Renal pelvis (tissue), 12 donors: ENCODE measurements at places on chromosomes 1 and 21. TPM values are rescaled to one million over a fixed set of nuclear protein-coding genes. Genes with fewer than 3 reads are reported as not detected.

DNA sequence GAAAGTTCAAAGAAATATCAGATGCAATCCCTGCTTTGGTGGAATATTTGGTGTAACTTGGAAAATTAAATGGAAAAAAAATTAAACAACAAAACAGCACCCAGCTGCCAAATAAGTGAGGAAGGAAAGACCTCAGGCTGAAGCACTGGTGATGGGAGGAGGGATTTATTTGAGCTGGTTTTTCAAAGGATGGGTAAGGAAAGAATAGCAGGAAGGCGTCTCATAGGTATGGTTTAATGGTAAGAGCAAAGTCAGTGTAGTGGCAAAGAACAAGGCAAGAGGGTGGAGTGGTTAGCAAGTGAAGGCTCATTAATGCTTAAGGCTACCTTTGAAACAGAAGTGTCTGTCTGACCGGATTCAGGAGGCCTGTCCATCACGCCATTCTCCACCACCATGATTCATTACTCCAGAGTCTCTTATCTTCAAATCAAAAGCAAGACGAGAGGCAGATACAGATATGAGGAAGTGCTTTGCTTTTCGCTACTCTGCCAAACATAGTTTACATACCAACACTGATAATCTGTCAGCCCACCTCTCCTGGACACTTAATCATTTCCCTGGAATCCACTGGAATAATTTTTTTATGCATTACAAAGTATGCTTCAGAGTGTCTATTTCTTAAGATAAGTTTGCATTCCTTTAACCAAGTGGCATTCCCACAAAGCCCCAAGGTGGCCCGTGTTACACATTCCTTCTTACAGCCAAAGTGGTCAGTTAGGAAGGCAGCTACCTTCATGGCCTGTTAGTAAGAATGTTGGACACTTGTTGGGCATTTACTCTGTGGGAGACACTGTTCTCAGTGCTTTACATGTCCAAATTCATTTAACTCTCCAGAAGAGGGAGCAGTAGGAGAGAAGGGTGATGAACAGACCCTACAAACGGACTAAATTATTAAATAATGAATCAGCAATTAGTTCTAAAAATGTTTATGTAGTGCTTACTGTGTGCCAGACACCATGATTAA is 146.6 kb downstream of the ROR1 start:
- DNase-seq = no peak

Gene GJA5
- 22.6 TPM for polyA plus RNA-seq

GRCh38 chr21:45085700-45086099 is 11.3 kb downstream of the ADARB1 start:
- no peak for DNase-seq

Gene CHRM3
- polyA plus RNA-seq = 7.6 TPM

Gene CXADR
- polyA plus RNA-seq = 28.6 TPM

GRCh38 chr1:64499966-64500365 is 30.0 kb downstream of the CACHD1 start:
- DNase-seq = no peak

DNA sequence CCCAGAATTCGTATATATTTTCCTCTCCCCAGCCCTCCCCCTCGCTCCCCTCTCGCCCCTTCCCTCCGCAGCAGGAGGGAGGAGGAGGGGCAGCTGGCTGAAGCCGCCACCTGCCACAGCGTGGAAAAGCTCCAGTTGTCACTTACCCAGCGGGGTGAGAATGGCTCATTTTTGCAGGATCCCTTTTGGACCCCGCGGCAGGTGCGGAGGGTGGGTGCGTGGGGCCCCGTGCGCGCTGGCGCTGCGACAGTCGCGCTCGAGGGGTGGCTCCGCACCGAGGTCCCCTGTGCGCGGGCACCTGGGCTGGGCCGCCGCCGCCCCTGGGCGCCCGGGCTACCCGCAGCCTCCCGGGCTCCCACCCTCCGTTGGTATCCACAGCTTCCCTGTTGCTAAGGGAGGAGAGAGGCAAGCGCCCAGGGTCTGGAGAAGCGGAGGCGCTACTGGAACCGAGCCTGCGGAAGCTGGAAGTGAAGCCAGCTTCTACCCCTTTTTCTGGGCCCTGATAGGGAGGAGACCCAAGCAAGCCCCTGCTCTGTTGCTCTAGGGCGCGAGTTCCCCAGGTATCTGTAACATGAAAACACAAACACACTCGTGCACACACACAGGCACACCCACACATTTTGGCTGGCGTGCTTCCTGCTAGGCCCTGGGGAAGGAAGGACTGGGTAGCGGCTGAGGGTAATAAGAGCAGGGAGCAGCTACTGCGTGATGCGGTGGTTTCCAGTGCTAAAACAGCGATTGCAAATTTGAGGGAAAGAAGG is at the start of gene ERICH3:
TSS of gene ERICH3 (minus strand) at position 442 of the 761 bp plus-strand sequence. CDS start at position 169, 273 bp downstream.
- no peak for DNase-seq

- no peak for DNase-seq
These were observed 74.0 kb upstream of the ZBTB18 start for GRCh38 chr1:243977094-243977493.

Gene ADGRL2
- polyA plus RNA-seq = 148 TPM

DNA sequence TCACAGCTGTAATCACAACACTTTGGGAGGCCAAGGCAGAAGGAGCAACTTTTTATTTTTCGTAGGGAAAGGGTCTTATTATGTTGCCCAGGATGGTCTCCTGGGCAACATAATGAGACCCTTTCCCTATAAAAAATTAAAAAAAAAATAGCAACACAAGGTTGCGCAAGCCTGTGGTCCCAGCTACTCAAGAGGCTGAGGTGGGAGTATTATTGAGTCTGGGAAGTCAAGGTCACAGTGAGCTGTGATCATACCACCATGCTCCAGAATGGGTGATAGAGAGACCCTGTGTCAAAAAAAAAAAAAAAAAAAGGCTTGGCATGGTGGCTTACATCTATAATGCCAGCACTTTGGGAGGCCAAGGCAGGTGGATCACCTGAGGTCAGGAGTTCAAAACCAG is 131.6 kb downstream of the TRIM33 start:
- DNase-seq = no peak

Gene RGSL1
- 0.33 TPM for polyA plus RNA-seq

Gene NUDT4B
- polyA plus RNA-seq = 3.9 TPM

DNA sequence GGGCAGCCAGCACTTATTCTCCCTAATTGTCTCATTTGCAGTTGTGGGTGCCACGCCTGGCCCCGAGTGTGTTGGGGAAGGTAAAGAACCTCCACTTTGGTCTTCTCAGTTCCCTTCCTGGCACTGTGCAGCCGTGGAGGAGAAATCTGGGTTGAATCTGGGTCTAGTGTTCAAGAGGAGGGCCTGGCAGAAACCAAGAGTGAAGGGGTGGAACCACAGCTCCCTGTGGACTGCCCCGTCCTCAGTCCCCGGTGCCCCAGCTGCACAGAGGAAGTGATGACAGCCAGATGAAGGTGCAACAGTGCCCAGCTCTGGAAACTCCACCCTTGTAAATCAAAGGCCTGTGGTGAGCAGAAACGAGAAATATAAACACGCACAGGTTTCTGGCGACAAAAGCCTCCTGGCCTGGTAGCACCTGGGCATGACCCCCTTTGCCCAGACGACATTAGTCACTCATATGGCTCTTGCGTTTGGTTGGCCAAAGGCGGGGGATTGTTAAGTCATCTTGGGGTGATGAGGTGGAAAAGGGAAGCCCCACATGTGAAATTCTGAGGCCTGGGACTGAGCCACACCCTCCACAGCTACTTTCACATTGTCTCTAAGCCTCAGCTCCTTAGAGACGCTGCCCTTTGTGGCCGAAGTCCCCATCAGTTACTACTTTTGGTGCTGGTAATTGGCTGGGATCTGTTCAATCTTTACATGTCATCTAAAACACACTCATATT is 4.2 kb upstream of the ECE1 start:
- no peak for DNase-seq

- DNase-seq = no peak
These were observed 4.3 kb downstream of the LPAR3 start for GRCh38 chr1:84888753-84889152.

DNA sequence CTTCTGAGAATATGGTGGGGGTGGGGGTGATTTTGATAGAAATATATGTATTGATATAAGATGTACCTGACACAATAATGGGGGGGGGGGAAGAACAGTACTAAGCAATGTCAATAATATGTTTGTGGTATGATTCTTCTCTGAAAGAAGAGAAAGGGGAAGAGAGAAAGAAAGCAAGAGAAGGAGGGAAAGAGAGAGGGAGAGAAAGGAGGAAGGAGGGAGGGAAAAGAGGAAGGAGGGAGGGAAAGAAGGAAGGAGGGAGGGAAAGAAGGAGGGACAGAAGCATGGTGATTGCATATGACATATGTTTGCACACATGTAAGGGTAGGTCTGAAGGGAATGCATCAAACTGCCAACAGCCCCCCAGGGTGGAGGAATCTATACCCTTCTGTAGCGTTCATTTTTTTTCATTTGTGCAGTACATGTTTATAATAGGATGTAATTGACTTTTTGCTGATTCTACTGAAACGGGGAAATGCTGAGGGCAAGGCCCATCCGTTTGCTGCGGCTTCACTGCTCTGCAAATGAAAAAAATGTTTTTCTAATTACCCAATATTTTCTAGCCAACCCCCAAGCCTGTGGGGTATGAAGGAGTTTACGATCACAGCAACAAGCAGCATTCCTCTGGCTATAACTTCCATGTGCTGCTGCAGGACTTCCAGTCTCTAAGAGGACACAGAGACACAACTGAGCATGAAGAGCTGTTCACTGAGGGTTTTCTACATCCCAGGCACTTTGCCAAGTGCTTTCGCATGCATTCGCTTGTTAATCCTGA is 119.3 kb upstream of the ZC3H12A start:
- no peak for DNase-seq

Gene ACTA1
- 0.50 TPM for polyA plus RNA-seq

GRCh38 chr1:2151911-2152310 is 42.7 kb downstream of the FAAP20 start:
- no peak for DNase-seq

- DNase-seq = no peak
These were observed 26.2 kb upstream of the TNFRSF1B start for GRCh38 chr1:12140515-12141162.

GRCh38 chr1:163836481-163836880 is 514.7 kb downstream of the NUF2 start:
- no peak for DNase-seq

Gene HSD3B1
- polyA plus RNA-seq = 0.17 TPM

Gene BSND
- polyA plus RNA-seq = 4.5 TPM

Gene ASAP3
- polyA plus RNA-seq = 33.3 TPM

DNA sequence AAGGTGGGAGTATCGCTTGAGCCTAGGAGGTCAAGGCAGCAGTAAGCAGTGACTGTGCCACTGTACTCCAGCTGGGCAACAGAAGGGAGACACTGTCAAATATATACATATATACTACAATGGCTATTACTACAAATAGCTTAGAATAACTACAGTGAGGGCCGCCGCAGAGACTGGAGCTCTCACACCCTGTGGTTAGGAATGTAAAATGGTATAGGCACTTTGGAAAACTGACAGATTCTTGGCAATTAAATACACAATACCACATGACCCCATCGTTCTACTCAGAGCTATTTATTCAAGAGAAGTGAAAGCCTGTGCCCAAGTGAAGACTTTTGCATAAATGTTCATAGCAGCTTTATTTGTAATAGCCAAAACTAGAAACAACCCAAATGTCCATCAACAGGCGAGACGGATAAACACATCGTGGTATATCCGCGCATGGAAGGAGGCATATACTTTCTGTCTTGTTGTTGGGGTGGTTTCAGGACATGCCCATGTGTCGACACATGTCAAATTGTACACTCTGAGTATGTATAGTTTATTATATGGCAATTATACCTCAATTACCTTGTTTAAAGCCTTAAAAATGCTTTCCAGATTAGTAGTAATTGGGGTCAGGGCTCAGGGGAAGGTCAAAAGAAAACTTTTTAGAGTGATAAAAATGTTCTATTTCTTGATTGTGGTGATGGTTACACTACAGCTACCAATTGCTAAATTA is 123.4 kb downstream of the RIPK4 start:
- no peak for DNase-seq

Gene RNF11
- 124 TPM for polyA plus RNA-seq

DNA sequence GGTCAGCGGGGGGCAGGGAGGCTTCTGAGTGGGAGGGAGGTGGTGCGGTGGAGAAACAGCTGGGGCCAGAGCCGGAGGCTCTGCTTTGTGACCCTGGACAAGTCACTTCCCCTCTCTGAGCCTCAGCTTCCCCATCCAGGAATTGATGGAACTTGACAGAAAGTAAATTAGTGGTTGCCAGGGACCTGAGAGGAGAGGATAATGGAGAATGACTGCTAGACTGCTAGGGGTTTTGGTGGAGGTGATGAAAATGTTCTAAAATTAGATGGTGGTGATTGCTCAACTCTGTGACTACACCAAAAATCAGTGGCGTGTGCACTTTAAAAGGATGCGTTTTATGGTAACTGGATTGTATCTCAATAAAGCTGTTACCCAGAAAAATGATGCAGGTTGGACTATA is 100.9 kb downstream of the ARHGEF10L start:
- no peak for DNase-seq

DNA sequence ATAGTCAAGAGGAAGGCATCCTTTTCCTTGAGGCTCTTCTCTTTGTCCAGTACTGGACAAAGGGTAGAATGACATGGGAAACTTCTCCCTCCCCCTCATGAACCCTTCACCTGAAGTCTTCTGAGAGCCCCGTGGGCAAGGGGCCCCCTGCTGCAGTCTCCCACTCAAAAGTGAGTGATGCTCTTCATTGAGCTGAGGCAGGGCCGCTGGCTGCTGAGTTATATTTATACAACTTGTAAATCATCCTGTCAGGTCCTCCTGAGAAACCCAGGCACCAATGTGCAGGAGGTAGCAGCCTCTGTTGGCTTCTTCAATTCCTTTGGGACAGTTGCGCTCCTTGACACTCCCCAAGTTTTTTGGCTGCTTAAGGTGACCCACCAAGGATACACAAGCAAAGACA is 150.2 kb downstream of the IGSF21 start:
- no peak for DNase-seq

GRCh38 chr1:1617516-1617915 is 2.2 kb downstream of the MIB2 start:
- DNase-seq = no peak
